Stimulated activated CD4-positive, alpha-beta T cell treated with anti-CD3 and anti-CD28 coated beads, Interleukin-2, amount 100 ng/mL, for 4 hours (primary cell): ENCODE measurements at places on chromosomes 7 and 10.

GRCh38 chr7:55060085-55060484 is 41.3 kb downstream of the EGFR start:
- DNase-seq, result no peak

DNA sequence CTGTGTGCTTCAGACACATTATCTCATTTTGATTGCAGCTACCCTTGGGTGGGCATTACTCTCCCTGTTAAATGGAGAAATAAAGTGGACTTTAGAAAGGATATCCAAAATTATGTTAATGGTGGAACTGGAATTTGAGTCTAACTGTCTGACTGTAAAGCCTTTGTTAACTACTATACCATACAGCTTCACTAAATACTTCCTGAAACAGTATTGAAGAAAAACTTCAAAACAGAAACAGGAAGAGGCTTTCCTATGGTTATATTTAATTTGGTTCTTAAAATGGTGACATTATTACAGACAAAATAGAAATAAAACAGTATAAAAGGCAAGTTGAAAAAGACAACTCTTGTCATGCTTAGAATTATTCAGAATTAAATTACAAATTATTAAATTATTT is 25.0 kb downstream of the SPAG6 start:
- DNase-seq, result no peak

DNA sequence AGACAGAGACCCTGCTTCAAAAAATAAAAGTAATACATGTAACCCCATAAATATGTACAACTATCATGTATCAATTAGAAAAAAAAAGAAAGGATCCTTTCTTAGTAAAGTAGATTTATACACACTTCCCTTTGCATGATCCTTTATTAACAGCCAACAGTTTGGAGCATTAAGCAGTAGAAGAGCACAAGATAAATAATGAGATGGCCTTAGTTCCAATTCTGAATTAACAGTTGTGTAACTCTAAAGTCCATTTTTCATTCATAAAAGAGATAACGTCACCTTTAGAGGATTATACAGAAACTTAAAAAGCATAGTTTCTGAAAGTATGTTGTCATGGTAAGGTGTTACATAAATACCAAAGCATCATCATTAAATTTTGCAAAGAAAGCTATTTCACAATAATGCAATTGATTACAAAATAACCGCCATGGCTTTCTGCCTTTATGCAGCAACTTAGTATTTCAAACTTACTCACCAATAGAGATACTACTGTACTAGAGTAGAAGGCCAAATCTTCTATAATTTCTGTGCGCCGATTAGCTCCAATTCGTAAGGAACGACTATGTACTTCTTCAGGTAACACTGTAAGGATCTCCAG is 40.3 kb downstream of the TNPO3 start:
- DNase-seq, result no peak

DNA sequence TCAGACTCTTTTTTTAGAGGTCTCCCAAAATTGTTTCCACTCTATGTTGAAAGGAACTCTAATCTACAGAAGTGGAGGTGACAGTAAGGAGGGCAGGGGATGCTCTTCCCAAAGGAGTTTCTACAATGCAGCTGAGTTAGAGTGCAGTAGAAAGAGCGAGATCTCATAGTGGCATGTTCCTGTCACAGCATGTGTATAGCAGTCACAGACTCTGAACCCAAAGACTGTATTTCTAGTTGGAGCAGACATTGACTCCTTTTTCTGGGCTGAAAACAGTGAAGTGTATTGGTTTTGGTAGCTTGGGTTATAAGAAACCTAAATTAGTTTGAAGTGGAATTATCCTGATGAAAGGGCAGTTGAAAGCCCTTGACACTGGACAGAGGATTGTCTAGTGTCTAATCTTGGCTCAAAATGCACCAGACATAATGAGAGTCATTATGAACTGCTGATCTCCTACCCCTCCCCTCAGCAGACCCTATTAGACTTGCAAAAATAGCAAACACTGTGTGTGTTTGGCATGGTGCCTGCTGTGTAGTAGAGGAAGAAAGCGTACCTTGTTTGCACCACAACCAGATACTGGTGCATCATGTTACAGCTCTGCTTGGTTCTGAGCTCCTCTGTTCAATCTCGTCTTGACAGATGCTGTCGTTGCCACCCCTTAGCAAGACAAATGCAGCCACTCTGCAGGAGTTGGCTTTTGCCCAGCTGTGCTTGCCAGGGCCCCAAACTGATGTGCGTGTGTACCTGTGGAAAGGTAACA is 336.0 kb downstream of the AUTS2 start:
- no peak for DNase-seq

GRCh38 chr7:124516911-124517310 is 248.7 kb downstream of the GPR37 start:
- DNase-seq, result no peak

DNA sequence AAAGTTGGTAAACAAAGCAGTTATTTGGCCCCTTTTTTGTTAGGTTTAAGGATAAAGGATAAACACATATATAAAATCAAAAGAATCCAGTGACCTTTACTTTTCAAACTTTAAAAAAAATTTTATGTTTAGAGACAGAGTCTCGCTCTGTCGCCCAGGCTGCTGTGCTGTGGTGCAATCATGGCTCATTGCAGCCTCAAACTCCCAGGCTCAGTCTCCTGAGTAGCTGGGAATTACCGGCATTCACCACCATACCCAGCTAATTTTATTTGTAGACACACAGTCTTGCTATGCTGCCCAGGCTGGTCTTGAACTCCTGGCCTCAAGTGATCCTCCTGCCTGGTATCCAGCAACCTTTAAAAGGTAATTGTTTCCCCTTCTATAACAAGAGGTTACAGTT is 31.3 kb downstream of the GNA12 start:
- DNase-seq, result no peak

- no peak for DNase-seq
Observed at GRCh38 chr10:10499839-10500238, 517.8 kb upstream of the CELF2 start.

DNA sequence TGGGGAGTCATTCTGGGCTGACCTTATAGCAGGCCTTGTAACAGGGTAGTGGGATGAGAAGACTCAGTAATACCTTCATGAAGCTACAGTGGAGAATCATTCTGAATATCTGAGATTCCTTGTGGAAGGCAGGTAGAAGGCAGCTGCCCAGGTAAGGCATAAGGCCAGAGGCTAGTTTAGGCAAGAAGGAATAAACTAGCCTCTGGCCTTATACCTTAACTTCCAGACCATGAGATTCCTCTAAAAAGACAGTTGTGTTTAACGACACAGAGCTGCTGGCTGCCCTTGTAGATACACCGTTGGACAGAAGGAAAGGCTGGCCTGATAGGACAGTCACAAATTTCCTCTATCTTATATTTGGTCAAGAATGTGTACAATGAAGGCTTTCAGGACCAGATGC is 268.2 kb downstream of the PLXDC2 start:
- no peak for DNase-seq

DNA sequence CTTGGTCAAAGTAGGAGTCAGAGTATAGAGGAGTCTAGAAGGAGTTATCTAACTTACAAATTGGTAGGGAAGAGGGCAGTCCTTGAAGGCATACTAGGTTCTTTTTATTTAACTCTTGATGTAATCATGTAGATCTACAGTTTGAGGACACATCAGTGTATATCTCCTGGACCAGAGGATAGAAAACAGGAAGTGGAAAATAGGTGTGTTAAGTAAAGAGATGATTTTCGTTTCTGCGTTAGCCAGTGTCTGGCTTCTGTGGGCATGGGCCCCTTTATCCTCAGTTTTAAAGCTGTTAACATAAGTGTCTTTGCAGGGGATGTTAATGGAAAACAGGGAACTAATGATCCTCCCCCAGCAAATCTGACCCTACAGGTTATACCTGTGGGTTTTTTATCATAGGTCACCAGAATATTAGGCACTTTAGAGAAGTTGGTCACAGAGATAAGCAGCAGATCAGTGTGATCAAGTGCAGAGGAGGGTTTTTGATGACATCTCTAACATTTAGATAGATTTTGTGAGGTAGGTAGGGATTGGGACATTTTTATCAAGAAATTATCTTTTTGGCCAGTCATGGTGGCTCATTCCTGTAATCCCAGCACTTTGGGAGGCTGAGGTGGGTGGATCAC is 58.6 kb upstream of the PRSS1 start:
- no peak for DNase-seq

- DNase-seq, result no peak
Observed at GRCh38 chr10:21424459-21424861, 101.0 kb downstream of the SKIDA1 start.

GRCh38 chr7:92228100-92228499 is 17.6 kb downstream of the KRIT1 start:
- DNase-seq, result no peak

DNA sequence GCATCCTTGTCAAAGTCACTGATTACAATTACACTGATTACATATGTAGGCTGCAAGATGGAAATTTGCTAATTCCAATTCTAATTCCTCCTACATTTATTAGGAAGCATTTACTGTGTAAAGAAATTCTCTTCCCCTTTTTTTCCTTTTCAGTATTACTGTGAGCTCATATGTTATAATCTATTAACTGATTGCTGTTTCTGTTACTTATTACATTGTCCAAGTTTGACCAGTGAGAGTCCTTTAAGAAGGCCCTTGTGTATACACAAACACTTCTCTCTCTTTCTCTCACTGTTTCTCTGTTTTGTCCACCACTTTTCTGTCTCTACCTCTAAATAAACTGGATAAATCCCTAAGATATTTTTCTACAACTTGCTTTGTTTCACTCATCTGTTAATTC is 31.5 kb downstream of the PHF14 start:
- no peak for DNase-seq

DNA sequence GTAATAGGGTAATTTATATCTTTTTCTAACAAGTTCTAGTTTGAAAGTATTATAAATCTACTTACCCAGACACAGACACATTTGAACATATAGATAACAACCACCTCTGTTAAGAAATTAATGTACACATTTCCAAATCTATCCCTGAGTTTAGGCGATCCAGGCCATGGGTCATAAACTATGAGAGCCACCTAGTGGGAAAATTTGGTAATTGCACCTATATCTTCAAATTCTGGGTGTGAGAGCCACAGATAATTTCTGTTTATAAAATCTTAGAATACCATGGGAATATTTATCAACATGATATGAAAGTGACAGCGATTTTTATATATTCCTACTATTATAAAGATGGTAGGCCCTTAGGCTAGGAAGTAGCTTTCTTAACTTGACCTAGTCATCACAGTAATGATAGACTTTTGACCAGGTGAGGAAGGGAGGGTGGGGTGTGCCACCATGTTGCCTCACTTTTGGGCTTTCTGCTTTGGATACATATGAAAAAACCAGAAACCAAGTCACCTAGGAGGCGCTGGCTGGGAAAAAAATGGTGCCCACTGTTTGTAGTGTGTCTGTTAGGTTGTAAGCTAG is 8.0 kb upstream of the EPHA1 start:
- no peak for DNase-seq

DNA sequence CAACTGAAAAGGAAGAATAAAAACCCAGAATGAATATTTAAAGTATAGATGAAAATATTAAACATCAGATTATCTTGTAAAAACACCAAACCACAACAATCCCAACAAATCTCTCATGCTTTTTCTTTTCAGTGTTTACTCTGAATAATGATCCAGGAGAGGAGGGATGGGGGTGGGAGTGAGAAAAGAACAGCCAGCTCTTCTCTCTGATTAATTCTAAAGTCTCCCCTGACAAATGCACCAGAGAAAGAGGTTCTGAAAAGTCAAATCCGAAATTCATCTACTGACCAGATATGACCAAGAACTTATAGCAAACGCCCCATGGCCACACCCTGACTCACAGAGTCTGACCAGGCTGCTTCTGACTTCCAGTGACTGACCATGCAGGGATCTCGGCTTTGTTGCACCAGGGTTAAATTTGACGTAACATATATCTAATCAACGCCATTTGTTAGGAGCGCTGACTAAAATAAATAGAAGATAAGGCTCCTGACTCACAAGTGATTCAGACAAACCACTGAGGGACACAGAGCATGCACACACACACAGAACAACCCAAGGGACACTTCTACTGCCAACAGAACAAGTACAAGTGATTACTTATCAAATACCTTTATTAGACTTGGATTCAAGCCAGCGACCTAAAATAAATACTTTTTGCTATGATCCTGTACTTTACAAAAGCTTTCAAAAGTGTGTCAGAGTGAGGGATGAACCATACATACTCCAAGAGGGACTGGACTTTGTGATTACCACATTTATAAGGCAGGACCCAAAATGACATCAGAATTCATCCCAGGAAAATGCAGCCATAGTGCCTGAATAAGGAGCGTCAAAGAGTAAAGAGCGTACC is 9.3 kb upstream of the SPOCK2 start:
- no peak for DNase-seq

DNA sequence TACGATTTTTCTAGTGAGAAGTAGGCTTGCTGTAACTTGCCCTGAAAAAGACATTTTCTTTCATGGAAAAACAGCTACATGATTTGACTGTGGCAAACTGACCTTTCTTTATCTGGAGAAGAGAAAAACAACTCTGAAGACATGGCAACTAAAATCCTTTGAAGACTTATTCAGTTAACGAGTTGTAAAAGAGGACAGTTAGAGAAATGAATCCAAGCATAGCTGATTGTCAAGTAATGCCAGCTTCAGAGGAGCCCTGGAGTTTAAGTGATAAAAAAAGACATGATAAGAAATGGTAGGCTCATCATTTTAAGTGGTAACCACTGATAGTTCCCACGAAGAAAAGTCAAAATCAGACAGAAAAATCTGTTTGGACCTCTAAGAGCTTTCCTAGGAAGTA is 19.6 kb downstream of the TMEM229A start:
- no peak for DNase-seq

DNA sequence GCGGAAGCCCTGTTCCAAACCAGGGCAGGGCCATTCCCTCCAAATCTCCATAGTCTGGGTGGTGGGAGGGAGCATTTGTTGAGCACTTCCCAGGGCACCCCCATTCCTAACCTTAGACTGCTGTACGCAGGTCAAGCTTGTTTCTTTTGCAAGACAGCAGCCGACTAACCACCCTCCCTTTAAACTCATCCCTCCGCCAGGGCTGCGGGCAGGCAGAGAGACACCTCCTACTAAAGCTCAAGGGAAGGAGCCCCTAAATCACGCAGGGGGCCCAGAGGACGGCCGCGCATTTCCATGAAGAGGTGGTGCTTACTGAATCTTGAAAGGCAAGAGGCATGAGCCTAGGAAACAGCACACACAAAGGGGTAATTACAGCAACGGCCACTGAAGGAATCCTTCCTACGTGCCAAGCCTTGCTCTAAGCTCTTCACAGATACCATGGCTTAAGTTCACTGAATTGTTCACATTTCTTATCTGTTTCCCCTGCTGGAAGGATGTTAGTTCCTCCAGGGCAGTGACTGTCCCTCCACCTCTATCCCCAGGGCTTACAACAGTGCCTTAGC is 90.0 kb downstream of the PROSER2 start:
- DNase-seq, result no peak

GRCh38 chr7:98616381-98617050 is 569 bp upstream of the NPTX2 start:
- DNase-seq, result no peak
